Cortex of kidney (tissue), 1 donor: ENCODE measurements at places on chromosomes 2 and 18.

DNA sequence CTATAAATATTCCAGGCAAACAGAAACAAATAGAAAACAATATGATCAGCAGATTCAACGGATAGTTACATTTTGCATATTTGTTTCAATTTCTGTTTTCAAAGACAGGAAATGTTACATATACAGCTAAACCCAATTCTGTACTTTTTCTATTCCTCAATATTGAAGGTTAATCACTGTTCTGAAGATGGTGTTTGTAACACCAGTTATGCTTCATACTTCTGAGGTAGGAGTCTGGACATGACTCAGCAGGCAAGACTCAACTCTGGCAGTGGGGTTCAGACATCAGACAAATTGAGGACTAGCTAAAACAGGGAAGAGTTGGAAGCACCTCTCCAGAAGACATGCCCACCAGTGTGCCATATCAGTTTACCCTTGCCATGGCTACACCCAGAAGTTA is 16.6 kb downstream of the SERPINB13 start:
- DNase-seq: no peak

DNA sequence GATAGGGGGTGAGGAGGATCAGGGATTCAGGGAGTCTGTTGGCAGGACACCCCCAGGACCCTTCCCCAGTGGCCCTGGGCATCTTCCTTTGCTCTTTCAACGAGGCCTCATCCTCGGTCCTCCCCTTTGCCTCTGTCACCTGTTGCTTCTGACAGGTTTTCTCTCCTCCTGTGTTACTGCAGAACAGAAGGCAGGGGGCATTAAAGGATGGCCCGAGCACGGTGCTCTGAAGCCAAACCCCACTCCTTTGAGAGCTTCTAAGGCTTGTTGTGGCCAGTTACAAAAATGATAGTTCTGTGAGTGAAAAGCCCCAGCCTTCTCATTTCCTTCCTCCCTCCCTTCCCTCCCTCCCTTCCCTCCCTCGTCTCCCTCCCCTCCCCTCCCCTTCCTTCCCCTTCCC is 82.5 kb downstream of the THNSL2 start:
- DNase-seq: no peak

DNA sequence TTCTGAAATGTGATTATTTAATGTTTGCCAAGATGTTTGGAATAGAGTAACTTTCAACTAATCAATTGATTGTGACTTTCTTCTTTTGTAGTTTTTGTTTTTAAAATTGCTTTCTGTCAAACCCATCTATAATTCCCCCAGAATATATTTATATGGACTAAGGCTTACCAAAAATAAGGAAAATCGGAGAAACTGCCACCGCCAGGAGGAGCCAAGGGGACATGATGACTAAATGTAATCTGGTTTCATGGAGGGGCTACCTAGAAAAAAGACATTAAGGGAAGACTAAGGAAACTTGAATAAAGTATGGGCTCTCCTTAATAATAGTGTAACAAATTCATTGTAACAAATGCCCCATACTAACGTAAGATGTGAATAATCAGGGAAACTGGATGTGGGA is 19.5 kb downstream of the BOLA3 start:
- no peak for DNase-seq

DNA sequence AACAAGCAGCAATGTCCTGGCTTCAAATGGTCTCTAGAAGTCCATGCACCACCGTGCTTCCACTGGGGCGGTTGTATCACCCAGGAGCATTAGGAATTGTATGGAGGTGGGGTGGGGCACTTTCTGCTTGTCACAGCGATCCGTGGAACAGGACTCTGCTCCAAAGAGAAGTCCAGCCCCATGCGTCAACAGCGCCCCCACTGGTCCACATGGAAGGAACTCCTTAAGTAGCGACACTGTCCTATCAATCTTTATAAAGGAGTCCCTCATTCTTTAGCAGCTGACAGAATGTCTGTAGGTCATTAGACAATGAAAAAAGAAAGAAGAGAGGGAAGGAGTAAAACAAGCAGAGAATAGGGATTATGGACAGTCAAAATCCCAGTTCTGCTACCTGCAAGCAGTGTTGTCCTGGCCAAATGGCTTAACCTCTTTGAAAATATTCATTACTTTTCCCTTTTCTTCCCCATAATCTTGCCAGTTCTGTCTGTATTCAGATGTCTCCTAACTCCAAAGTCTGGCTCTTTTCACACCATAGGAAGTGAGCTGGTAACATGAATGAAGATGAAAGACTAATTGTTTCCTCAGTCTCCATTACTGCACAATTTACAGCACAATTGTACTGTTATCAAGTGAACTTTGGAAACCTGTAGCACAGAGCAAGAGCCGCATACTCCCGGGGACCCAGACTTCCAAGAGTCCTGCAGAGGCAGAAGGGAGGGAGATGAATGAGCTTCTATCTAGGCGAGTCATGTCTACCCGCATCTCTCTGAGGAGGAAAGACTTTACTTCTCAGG is 9.9 kb downstream of the NFE2L2 start:
- no peak for DNase-seq

GRCh38 chr2:95062242-95063085 is 37.0 kb downstream of the MAL start:
- DNase-seq: no peak

DNA sequence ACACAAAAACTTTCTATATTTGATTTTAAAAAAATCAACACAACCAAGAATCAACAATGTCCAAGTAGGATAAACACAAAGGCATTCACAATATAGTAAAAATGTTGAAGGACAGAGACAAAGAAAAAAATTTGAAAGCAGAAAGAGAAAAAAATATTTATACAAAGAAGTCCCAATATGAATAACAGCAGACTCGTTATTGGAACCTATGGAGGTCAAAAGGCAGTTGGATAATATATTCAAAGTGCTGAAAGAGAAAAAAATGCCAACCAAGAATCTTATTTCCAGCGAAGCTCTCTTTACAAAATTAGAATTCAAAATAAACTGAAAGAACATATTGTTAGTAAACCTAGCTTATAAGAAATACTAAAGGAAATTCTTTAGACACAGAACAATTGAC is 859.5 kb downstream of the LRP1B start:
- DNase-seq: no peak

DNA sequence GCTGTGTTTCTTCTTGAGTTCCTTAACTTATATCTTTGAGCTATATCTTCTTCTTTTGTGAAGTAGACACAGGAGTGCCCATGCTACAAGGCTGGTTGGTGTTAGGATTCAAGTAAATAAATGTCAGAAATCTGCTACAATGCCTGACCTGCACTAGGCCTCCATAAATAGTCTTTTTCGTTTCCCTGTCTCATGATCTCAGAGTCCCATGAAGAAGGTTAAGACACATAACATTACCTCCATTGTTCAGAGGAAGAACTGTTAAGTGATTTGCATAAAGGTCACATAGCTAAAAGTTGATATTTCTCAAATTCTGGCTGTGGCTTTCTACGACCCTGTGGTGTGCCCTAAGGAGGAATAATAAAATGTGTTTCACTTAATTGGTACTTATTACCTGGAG is 228.4 kb downstream of the KCNS3 start:
- no peak for DNase-seq

DNA sequence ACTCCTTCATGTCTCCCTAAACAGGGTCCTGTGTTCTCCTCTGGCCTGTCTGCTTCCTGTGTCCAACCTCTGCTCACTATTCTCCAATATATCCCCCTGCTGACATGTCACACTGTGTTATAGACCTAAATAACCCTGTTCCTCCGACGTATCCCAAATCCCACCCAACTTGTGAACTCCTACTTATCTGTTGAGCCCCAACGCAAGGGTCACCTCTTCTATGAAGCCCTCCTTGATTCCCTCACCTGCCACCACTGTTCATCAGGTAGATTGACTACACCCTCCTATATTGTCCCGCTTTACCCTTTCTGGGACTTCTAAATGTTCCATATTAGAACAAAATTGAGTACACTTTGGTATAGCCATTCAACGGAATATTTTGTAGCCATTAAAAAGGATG is 42.1 kb downstream of the PCARE start:
- DNase-seq: no peak

GRCh38 chr2:237686659-237687136 is 59.3 kb downstream of the LRRFIP1 start:
- no peak for DNase-seq

DNA sequence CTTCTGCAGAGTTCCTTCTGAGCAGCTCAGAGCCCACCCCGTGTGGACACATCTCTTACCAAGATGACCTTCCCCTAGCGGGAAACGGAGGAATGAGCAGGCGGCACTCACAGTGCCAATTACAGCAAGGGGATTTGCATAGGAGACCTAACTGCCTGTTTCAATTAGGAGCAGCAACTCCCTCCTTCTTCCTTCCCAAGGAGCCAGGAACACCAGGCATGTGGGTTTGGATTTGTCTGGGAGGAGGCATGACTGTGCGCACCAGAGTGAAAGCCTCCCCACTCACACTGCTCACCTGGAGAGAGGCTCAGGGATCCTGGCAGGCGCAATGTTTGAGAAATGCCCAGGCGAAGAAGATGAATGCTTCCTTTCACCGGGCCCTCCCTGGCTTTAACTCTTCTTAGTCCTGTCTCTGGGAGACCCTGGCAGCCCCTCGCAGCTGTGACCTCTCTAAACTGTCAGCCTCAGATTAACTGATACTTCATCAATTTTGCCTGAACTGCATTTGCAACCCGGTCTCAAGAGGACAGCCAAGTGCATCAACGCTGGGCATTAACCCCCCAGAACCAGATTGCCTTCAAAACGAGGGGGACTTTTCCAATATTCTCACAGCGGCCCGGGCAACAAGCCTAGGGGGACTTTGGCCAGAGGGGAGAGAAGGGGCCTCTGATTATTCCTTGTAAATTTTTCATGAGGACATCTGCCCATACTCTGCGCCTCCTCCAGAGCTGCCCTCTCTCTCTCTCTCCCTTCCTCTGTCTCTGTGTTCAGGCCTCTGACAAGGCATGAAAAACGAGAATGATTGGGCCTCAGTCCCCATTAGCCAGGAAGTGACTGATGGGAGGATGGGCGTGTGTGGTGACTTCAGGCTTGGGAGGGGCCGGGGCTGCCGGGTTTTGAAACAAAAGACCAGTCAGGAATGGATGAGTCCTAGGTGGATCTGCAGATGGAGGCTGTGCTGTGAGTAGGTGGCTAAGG is 93.8 kb downstream of the CMPK2 start:
- DNase-seq: no peak

GRCh38 chr2:29495536-29496060 is 380.4 kb downstream of the CLIP4 start:
- DNase-seq: no peak

DNA sequence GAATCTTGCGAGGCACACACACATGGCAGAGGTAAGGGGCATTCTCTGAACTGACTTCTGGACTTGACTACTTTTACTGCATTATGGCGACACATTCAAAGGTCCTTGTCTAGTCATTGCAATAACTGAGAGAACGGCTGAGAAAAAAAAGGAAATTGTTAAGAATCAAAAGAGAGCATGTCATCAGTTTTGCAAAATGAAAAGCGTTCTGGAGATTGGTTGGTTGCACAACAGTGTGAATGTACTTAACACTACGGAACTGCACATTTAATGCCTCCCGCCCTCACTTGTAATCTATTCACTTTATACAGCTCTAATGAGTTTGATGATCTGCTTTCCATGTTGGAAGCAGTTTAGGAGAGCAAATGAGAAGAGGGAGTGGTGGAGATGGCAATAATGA is 68.5 kb upstream of the NFU1 start:
- DNase-seq: no peak

- no peak for DNase-seq
Observed at GRCh38 chr2:33477473-33478468, 1.3 kb downstream of the RASGRP3 start.

DNA sequence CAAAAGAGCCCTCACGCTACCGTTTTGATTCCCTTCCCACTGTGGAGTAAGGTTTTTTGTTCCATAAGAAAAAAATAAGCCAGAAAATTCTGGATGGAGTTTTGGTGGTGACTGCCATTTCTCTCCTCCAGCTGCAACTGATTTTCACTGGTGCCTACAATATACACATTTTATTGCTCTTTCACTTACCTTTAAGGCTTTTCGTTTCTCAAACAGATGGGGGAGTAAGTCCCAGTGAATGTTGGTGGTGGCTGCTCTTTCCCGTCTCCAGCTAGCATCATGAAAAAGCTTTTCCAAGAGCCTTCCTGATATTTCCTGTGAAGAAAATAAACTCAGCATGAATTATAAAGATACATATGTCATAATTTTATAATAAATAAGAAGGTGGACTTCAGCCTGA is 932.5 kb upstream of the PIK3C3 start:
- DNase-seq: no peak

DNA sequence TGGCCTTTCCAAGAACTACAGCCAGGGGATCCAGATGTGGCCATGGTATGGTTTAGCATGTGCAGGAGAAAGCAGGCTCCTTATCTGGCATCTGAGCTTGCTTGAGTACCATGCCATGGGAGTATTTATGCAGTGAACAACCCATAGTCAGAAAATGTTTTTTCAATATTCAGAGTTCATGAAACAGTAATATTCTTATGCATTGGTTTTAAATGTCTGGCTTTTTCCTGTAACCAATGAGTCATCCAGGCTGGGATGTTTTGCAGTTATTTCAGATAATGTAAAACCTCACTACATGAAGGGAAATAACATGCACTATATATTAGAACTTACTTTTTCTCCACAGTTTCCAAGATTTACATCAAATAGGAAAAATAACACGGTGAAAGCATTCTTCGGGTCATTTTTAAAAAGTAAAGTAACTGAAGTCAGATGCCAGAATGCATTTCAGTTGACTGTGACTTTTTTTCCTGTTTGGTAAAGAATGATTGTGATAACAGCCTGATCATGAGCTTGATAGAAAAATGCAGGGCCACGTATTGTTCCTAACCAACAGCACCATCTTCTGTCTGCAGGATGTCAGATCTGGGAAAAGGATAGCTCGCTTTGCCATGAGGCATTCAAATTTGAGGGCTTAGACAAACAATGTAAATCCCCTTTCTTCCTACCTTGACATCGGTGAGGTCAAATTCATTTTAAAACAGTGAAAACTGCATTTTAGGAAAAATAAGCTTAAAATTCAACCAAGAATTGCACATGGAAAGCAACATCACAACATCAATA is 152.8 kb downstream of the DSC3 start:
- no peak for DNase-seq

- no peak for DNase-seq
Observed at GRCh38 chr2:43948370-43948769, 47.4 kb downstream of the LRPPRC start.
